Suppressor macrophage (primary cell): ENCODE measurements at places on chromosomes 4 and X.
A peak's percentile ranks its signal among the peaks of the same experiment; 100 is the strongest.

DNA sequence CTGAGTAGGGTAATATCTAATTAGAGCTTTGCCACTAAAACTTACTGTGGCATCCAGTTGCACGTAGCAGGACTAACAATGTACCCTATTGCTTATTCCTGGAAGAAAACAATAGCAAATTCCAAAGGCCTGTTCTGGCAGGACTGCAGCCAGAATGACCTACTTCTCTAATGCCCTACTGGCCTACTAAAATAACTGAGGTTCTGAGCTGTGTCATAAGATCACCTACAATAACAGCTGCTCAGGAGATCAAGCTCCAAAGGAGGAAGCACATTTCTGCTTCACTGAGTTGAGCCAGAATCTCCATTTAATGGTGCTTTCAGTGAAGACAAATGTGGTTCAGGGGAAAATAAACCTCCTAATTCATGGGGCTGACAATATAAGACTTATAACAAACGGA lies 42.2 kb upstream of the CXCL8 start:
- DNase-seq: peak; percentile 51

DNA sequence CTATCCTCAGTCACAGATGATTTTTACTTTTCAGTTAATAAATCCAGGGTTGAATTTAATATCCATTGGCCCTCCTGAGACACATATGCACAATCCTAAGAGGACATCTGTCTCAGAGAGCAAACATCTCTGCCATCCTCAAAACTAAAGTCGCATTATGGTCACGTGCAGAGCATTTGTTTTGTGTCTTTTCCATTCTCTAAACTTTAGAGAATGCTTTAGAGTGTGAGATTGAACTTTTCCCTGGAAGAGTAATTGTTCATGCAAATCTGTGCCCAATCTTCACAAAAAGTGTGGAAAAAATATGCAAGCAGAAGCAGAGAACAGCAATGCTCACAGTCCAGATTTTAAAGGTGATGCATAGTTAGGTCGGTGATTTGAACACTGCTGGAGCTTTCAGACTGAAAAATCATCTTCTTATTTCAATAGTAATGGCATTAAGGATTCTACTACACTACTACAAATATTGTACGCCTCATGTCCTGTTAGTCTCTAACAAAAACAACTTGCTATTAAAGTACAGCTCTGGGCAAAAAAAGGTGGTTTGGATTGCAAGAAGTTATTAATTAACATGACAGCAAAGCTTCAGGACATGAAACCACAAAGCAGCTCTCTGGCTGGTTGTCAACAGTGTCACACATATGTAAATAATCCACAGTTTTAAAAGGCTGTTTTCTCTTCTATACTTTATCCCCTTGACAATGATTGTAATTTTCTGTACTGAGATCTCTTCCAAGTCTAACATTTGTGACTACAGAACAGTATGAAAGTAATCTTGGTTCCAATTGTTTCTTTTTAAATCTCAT lies 19.9 kb downstream of the DCHS2 start:
- DNase-seq: no peak

DNA sequence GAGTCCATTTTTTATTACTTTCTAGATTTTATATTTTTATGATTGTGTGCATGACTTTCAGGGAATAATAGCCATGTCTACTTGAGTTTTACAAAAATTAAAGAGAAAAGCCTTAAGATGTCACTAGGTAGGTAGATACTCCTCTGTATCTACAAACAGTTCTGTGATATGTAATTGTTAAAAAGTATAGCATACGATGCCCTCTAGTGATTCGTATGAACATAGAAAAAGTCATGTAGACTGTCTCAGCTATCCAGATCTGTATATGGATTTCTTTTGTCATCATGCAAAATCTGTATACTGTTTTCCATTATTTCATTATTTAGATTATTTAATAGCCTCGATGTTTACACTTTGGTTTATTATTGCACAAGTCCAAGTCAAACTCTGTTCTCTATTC lies 856.6 kb downstream of the CENPC start:
- no peak for DNase-seq

- DNase-seq: peak; percentile 6
Measured at GRCh38 chr4:151604238-151604637, 156.6 kb downstream of the GATB start.

DNA sequence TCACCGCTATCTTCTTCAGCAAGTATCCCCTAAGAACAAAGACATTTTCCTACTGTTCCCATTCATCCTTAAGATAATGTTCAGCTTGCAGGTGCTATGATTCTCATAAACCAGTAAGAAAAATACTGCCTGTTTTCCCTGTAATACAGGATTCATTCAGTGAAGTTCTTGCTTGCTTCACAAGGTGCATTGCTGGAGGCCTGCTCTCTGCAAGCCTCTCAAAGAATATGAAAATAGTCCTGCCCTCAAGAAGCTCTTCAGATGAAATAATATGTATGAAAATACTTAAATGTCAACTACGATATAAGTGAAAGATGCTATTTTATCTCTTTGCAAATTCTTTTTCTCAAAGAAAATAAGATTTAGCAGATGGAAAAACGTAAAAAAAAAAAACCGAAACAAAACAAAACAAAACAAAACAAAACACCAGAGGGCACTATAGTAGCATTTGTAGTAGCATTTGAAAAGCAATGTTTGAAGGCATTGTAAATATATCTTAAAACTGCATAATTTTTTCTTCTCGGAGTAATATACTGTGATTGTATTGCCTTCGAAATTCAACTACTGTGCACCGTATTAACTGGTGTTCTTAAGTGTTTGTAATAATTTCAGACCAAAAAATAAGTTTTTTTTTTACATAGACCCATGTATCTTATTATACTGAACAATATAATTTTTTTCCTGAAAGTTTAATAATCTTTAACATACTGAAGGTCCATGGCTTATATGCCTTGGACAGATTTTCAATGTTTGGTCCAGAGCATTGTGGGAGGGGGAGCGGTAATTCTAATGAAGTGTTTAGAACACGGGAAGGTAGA lies 26.0 kb downstream of the ADH4 start:
- DNase-seq: peak; percentile 25

DNA sequence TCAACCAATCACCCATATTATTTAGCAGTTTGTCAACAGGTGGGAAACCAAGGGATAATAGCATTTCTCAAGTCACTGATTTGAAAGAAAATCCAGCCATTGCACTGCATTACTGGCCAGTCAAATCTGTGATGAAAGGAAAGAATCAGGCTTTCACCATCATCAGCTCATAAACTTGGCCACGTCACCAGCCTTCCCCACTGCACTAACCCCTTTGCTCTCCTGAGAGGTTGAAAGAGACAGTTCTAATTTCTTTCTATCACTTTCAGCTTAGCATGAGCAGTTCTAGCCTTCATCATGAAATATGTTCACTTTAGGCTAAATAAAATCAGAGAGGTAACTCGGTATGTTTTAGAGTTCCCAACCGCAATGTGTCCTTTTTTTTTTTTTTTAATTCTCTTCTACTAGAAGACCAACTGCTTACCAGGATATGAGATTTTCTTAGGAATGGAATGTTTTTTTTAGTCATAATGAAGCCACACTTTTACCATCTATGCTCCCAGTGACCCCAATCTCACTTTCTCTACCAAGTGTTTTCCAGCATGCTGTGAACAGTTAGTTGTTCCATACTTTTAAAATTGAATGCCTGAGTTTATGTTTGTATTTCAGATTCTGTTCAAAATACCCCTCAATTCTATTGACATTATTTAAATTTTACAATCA lies 55.7 kb upstream of the SLC7A11 start:
- no peak for DNase-seq

DNA sequence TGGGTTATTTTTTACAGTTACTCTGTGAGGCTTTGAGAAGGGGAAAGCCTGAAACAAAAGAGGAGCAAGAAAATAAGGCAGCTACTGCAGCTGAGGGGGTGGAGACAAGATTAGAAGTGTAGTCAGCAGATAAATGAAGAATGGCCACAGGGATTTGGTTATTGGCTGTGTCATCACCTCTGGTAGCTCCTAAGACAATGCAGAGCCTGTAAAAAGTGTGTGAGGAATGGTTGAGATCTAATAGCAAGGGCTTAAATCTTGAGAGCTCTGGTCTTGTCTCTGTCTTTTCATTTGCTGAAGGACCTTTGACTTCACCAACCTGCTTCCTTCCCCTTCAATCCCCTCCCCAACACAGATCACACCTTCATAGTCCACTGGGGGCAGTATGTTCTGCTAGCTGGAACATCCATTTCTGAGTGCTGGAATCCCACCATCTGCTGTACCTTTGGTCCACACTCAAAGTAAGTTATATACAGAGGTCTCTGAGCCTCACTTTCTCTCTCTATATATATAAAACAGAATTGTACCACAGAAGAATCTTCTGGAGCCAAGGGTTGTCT lies 213.7 kb upstream of the ZIC3 start:
- no peak for DNase-seq

DNA sequence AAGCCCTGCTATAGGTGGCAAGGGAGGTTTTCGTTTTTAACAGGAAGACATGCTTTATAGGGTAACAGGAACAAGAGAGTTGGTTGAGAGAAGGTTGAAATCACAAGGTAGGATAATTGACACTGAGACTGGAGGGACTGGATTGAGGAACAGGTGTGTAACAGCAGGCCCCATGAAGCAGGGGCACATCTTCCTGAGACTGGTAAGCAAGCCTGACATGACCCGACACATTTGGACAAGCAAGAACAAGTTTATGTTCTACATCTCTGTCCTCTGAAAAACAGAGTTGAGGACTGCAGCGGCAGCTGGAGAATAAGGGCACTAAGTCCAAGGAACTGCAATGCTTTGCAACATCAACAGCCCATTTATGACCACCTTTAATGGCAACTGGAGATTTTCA lies 5.2 kb downstream of the RPS4X start:
- no peak for DNase-seq

GRCh38 chr4:133598779-133599178 lies 449.7 kb downstream of the PCDH10 start:
- DNase-seq: no peak

GRCh38 chr4:117770269-117771102 lies 263.8 kb upstream of the NDST3 start:
- DNase-seq: no peak

DNA sequence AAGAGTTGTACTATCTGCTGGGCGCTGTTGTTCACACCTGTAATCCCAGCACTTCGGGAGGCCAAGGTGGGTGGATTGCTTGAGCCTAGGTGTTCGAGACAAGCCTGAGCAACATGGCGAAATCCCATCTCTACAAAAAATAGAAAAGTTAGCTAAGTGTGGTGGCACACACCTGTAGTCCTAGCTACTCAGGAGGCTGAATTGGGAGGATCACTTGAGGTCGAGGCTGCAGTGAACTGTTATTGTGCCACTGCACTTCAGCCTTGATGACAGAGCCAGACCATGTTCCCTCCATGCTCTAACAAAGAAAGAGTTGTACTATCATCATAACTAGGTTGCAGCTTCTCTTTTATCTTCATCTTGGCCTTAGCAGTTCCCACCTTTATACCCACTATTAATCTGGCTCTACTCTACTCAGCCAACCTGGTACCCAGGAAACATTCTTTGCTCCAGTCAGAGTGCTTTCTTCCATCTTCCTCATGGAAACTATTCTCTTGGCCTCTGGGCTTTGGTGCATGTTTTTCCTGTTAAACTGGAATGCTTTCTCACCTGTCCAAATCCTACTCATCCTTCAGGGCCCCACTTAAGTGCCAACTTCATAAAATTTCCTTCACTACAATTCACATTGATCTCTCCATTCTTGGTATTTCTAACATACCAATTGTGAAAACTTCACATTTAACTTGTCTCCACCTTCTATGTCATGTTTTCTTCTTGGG lies 18.2 kb downstream of the FABP2 start:
- no peak for DNase-seq
